Renal pelvis (tissue), 12 donors: ENCODE measurements at places on chromosomes 7 and 10. TPM values are rescaled to one million over a fixed set of nuclear protein-coding genes. Genes with fewer than 3 reads are reported as not detected.
A peak's percentile ranks its signal among the peaks of the same experiment; 100 is the strongest.

Gene BICC1
- 68.7 TPM for polyA plus RNA-seq

Gene SLC18A2
- polyA plus RNA-seq, result 1.1 TPM

Gene HOXA4
- polyA plus RNA-seq, result 19.5 TPM

Gene SOSTDC1
- 50.0 TPM for polyA plus RNA-seq

Gene TAS2R41
- not detected for polyA plus RNA-seq

DNA sequence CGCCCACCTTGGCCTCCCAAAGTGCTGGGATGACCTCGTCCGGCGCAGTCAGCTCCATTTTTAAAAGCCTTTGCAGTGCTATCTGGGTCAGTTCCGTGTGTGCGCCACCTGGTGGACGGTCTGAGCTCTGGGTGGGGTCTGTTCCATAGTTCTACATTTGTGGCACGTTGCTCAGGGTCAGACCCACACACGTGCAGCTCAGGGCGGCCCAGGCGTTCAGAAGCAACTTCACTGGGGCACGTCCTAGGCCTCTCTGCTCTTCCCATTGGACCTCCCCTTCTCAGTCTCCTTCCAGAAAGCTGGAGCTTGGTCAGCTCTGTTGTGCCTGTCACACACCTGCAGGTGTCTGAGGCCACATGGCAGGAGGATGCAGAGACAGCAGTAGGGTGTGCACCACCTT lies 137.9 kb downstream of the DNAJB6 start:
- DNase-seq, result no peak

DNA sequence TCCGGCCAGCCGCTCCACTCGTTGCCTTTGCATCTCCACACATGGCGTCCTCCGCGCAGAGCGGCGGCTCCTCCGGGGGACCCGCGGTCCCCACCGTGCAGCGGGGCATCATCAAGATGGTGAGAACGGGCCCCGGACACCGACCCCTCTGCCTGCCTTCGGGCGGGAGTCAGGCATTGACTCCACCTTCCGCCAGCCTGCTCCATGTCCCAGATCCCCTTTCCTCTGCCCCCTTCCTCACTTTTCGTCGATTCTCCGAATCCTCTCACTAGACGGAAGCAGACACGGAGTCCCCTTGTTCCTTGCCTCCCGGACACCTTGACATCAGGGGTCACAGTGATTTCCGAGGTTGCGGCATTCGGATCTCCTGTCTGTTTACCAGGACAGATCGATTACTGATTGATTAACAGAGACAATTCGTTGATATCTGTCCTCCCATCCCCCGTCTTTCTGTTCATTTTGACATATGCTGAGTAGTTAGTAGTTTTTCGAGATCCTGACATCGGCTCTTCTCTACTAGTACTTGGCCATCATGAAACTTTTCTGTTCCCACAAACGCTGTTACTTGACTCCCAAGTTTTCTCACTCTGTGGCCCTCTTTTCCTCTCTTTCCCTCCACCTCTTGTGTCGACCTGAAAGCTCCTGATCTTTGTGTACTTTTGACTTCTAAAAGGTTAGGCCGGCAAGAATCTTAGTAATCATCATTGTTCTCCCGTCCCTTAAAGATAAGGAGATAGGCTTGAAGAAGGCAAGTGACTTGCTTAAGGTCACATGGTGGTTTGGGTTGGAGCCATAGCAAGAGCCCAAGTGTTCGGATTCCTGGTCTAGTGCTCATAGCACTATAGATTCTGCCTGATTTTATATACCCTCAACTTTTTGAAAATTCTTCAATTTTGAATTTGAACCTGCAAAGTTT lies 597 bp downstream of the SND1 start:
- DNase-seq, result peak; percentile 17

DNA sequence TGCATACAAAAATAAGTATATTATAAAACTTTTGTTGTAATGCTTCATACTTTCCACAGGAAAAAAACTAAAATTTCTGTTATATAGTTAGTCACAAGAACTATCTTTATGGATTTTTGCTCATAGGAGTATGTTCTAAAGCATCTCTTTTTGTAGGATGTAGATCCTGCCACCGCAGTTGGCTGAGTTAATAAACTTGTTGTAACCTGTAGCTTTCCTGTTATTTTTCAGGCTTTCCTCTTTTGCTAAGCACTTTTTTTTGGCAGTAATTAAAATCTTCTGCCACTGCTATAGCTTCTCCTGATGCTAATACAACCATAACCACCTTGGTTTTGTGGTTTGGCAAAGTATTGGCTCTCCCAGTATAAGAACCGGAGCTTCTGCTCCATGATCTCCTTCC lies 60.3 kb downstream of the WNT2 start:
- DNase-seq, result no peak

DNA sequence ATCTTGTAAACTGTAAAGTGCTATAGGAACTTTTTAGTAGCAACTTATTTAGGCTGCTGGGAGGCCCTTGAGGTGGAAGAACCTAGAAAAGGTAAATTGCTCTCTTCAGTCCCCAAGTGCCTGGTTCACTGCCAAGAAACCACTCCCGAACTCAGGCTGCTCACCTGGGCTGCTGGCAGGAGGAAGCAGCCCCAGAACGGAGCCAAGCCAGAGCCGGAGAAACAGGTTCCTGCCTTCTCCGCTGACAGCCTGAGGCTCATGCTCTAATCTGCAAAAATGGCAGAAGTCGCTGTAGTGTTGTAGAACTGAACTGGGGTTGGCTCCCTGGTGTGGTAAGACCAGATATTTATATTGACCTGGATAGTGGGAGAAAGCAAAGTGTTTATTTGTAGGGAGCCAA lies 136.0 kb downstream of the CUL2 start:
- DNase-seq, result peak; percentile 62

DNA sequence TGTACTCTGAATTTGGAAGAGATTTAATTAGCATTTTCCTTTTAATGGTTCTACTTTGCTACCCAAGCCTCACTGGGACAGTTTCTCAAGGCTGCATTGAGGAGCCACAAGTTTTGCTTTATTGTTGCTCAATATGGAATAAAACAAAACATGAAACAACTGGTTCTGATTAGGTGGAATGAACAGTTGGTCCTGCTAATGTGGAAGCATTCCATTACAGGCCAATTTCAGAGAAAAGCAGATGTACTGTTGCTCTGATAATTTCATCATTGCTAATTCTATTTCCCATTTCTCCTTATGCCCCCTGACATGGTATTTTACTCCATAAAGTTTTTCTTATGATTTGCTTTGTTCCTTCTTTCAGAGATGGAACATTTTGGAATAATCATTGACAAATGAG lies 66.0 kb upstream of the PAPSS2 start:
- DNase-seq, result no peak

DNA sequence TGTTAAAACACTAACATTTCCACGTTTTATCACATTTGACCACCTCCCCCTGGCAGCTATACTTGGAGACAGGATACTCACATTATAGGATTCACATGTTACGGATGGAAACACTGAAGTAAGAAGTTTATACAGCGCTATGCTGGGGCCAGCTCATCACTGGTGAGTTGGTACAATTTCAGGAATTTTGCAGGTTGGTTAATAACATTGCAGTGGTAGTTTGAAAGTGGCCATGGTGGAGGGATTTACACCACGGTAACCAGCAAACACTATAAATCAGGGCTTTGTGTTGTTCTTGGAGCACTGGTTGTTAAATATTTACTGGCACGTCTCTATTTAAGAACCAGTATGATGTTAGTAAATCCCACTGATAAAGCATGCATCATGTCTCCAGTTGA lies 174.0 kb downstream of the GFRA1 start:
- no peak for DNase-seq

DNA sequence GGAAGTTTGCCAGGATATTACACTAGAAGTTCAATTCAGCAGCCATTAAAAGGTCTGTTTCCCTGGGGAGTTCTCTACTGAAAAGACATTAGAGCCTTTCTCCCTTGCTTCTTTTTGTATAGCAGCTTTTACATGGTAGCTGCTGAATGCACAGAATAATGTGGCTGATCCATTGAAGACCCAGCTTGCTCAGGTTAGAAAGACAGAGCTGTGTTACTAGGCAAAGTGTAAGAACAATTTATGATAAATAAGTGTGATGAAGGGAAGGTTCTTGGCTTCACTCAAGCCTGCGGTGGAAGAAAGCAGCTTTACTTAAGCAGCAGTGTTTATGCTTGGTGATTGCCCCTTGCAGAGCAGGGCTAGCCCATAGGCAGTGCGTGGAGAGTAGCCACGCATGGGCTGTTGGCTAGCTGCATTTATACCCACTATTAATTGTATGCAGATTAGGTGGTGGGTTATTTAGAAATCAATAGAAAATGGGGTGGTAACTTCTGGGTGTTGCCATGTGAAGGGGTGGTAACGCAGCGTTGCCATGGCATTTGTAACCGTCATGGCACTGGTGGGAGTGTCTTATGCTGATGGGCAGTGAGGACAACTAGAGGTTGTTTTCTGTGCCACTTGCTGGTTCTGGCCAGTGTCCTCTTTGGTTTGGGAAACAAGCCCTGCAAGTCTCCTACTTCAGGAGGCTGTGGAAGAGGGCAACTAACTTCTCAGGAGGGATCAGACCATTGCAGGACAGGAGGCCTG lies 942.9 kb downstream of the NRG3 start:
- DNase-seq, result no peak
